ENCODE measurements at places on chromosomes 2 and 18. TPM values are rescaled to one million over a fixed set of nuclear protein-coding genes. Genes with fewer than 3 reads are reported as not detected.

- no peak overlapping the region for H3K27ac ChIP-seq
- no peak overlapping the region for H3K4me3 ChIP-seq
- DNase-seq = peak; percentile 73
- H3K36me3 ChIP-seq = no peaks in the 10 kb centered on the region
These were observed 21.5 kb upstream of the BIN1 start for GRCh38 chr2:127128445-127128904.

GRCh38 chr2:11976073-11976472 is 229.6 kb downstream of the LPIN1 start:
- H3K36me3 ChIP-seq = no peaks in the 10 kb centered on the region
- peaks cover 5% of the 10 kb centered on the region for H3K4me1 ChIP-seq
- H3K27me3 ChIP-seq = no peaks in the 10 kb centered on the region
- no peak overlapping the region for H3K4me3 ChIP-seq
- no peak overlapping the region for H3K27ac ChIP-seq

GRCh38 chr2:232411901-232412629 is 5.4 kb downstream of the ALPG start:
- peaks cover 40% of the 10 kb centered on the region for H3K27me3 ChIP-seq
- H3K4me3 ChIP-seq = no peak overlapping the region

DNA sequence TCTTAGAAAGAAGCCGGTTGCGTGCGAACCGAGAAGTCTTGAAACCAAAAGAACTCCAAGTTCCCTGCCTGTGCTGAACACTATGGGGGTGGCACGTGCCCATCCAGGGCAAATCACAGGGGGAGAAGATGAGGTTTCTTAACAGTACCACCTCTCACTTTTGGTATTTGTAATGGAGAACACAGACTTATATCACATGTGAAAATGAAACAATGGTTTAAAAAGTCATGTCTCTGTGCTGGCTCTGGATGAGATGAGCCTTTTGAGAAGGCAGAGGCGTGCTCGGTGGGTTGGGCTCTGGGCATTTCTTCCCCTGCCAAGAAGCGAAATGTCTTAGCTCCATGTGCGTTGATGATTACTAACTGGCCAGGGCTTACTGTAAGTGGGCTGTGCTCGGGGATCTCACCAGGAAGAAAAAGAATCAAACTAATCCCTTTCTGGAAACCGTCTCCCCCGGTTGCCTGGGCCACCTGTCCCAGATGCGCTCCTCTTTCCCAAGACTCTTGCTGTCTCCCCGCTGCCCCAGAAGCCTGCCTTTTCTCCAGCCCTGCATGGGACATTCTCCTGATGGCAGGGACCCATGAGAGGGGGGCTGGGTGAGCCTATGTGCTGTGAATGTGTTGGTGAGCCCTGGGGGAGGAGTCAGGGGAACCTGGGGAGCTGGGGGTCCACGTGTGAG is 252.9 kb downstream of the PRKCE start:
- H3K27ac ChIP-seq = peak overlapping the region; percentile 66
- H3K27me3 ChIP-seq = peaks cover 25% of the 10 kb centered on the region
- H3K4me3 ChIP-seq = no peak overlapping the region
- H3K4me1 ChIP-seq = peaks cover 41% of the 10 kb centered on the region

GRCh38 chr18:24868760-24869237 is 408.4 kb downstream of the HRH4 start:
- H3K4me1 ChIP-seq = no peaks in the 10 kb centered on the region
- no peaks in the 10 kb centered on the region for H3K36me3 ChIP-seq
- no peak overlapping the region for H3K27ac ChIP-seq
- H3K4me3 ChIP-seq = no peak overlapping the region

GRCh38 chr18:32355896-32356295 is 114.8 kb downstream of the GAREM1 start:
- H3K27ac ChIP-seq = no peak overlapping the region
- H3K4me3 ChIP-seq = no peak overlapping the region
- no peak for DNase-seq
- no peaks in the 10 kb centered on the region for H3K27me3 ChIP-seq
- H3K36me3 ChIP-seq = no peaks in the 10 kb centered on the region

GRCh38 chr2:9298583-9298982 is 92.0 kb downstream of the ASAP2 start:
- DNase-seq = no peak
- peaks cover 11% of the 10 kb centered on the region for H3K4me1 ChIP-seq
- H3K36me3 ChIP-seq = peaks cover 14% of the 10 kb centered on the region

DNA sequence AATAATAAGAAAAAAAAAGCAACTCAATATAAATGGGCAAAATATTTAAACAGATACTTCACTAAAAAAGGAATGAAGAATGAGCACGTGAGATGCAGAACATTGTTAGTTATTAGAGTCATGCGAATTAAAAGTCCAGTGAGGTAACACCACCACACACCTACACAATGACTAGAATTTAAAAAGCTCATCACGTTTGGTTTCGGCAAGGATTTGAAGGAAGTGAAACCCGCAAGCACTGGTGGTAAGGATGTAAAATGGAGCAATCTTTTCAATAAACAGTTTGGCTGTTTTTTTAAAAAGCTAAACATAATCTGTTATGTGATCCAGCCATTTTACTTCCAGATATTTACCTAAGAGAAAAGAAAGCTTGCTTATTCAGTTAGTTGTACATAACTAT is 1181.6 kb upstream of the CELF4 start:
- H3K27me3 ChIP-seq = no peaks in the 10 kb centered on the region
- H3K27ac ChIP-seq = no peak overlapping the region
- H3K4me1 ChIP-seq = no peaks in the 10 kb centered on the region
- no peak for DNase-seq
- no peaks in the 10 kb centered on the region for H3K36me3 ChIP-seq

The LCT gene
- total RNA-seq = not detected

The SERPINB13 gene
- not detected for total RNA-seq

The DSC2 gene
- 3.5 TPM for total RNA-seq

The RGPD4 gene
- total RNA-seq = 0.04 TPM

The FKBP7 gene
- 69.3 TPM for total RNA-seq

Measured in muscle of leg (tissue), 16 donors.